ENCODE measurements at places on chromosomes 16 and 17.

DNA sequence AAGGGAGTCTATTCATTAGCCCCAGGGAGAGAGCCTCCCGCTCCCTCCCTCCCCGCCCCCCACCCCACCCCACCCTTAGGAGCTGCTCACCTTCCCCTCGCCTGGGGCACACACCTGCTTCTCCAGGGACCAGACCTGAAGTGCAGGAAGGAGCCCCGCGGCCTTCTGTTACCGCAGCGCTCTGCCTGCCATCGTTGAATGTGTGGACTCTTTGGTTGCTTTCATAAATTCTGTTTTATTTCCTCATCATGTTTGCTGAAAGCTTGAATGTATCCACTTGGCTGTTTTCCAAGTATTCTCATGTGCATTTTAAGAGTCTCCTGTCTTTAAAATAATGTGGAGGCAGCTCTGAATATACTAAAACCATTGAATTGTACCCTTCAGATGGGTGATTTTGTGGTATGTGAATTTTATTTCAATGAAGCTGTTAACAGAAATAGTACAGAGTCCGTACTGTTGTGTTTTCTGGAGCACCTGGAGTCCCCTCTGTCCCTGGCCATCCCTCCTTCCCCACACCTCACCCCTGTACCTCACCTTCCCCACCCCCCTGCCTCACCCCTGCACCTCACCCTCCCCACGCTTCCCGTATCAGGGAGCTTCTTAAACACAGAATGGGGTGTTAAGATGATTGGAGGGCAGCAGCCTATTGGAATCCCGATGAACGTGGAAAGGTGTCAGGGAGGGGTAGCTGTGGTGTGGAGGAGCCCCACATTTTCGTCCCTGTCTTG lies 25.5 kb downstream of the RAB11FIP3 start:
- no peak for DNase-seq

DNA sequence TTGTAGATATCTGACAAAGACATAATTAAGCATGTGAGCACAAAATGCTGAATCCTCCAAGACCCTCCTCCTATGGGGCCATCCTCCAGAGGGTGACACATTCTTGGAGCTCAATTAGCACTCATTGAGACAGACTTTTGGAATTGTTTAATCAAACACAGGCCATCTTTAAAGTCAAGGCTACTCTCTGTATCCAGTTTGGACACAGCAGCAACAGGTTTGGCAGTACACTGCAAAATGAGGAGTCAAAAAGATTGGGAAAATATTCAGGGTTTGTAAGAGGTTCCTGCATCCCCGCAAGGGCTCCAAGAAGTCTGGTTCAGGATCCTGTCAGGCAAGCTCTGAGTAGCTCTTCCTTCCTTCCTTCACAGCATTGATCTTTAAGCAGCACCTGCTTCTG lies 1.3 kb downstream of the ITFG1 start:
- DNase-seq, result no peak

DNA sequence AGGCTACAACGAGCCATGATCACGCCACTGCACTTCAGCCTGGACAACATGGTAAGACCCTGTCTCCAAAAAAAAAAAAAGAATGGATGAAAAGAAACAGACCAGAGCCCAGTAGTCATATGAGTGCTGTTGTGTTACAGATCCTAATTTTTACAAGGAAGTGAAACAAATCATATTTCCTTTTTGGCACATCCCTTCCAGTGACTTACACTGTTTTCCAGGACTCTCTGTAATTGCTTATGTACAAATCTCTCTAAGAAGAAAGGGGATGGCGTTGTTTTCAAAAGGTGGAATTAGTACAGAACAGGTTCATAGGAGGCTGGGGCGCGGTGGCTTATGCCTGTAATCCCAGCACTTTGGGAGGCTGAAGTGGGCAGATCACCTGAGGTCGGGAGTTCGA lies 19.8 kb upstream of the ZNF594 start:
- no peak for DNase-seq

- no peak for DNase-seq
Measured at GRCh38 chr16:82782715-82783251, 156.0 kb downstream of the CDH13 start.

DNA sequence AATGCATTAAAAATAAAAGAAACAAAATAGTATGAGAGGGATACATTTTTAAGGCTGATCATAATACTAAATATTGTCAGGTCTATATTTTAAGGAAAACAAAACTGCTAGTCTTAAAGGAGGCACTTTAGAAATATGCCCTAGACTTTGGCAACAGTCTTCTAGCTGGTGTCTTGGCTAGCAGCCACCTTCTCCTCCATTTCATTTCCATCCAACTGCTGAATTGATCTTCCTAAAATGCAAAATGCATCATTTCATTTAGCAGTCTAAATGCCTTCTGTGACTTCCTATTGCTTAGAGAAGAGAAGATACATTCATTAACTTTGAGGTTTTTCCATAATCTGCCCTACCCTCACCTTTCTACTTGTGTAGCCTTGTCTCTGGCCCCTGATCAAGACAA lies 1404.1 kb downstream of the CDH11 start:
- DNase-seq, result no peak

DNA sequence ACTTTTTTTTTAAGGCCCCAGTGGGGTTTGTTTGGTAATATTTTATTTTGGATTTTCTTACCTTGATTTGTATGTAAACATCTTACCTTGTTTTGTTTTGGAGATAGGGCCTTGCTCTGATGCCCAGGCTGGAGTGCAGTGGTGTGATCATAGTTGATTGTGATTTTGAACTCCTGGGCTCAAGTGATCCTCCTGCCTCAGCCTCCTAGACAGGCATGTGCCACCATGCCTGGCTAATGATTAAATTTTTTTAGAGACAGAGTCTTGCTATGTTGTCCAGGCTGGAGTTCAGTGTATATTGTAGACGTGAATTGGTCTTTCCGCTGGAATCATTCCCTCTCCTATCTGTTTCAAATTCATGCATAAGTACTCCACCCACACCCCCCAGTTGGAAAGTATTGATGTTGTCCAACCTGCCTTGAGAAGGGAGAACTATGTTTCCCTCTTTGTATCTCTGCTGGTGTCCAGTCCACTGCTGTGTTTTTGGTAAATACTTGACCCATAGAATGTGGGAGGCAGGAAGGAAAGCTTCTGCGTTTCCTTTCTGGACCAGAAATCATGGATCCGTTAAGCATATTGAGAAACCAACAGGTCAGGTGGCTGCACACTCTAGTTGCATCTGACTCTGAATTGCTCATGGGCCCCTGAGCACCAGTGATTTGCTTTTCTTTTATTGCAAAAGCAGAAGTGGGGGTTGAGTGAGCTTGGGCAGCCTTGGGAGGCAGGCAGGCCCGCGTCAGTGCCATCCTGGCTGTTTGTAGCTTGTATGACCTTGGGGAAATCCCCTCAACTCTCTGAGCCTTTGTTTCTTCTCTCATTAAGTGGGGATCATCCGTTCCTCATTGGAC lies 25.0 kb downstream of the RMI2 start:
- DNase-seq, result no peak

DNA sequence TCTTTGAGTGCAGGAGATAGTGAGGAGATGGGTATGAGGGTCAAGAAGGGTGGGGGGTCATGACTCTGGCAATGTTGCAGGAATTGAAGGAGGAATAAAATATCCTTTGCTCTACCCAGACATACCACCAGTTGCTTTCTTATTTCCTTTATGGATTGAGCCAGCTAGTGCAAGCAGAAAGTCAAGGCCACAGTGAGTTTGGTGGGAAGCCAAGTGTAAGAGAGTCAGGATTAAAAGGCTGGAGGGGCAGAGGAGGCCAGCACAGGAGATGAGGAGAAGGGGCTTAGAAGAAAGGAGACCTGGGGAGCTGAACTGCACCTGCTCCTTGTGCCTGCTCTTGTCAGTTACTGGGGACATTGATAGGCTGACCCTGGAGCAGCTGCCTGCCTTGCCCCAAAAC lies 16.1 kb downstream of the PIRT start:
- no peak for DNase-seq

DNA sequence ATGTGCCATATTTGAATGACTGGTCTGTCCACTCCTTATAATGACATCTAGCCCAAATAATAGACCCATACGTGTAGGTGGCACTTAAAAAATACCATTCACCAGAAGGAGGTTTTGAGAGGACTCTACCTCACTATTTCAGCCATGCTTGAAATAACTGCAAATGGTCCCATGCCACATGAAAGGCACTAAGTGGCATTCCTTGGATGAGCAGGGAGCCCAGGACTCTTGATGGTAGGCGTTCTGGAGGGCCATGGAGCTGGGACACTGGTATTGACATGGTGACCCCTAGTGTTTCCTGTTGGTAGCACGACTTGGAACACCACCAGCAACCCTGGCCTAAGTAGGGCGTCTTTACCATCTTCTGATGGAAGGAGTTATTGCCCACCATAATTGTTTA lies 148.7 kb upstream of the ZFHX3 start:
- peak; percentile 78 for DNase-seq

DNA sequence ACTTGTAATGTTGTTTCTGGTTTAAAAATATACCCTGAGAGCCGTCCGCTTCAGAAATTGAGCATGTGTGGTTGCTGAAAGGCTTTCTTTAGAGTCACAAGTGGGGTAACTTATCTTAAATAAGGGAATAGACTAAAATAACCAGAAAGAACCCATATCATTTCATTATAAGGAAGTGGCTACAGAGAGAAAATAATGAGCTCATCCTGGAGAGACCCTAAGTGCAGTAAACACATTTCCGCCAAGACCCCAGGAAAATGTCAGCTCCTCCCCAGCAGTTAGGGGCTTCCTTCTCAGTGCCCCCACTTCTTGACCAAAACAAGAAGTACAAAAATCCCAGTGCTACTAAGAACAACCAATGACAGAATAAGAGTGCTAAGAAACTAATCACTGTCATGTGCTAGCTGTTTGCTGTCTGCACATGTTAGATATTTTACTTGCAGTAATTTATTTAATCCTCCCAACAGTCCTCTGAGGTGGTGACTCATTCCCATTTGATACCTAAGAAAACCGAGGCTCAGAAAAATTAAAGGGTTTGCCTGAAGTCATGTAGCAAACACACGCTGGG lies 83.5 kb downstream of the CDYL2 start:
- DNase-seq, result peak; percentile 36

GRCh38 chr17:55818451-55819375 lies 67.9 kb downstream of the PCTP start:
- DNase-seq, result no peak

DNA sequence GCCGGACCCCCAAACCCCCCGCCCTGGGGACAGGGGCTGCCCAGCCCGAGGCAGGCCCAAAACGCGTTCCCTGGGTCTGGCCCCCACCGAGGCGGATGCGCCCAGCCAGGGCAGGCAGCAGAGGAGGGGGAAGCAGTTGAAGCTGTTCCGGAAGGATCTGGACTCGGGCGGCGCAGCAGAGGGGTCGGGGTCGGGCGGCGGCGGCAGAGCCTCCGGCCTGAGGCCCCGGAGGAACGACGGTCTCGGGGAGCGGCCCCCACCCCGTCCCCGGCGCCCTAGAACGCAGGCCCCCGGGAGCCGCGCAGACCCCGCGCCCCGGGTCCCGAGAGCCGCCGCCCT lies 22.9 kb upstream of the ZFPM1 start:
- no peak for DNase-seq

DNA sequence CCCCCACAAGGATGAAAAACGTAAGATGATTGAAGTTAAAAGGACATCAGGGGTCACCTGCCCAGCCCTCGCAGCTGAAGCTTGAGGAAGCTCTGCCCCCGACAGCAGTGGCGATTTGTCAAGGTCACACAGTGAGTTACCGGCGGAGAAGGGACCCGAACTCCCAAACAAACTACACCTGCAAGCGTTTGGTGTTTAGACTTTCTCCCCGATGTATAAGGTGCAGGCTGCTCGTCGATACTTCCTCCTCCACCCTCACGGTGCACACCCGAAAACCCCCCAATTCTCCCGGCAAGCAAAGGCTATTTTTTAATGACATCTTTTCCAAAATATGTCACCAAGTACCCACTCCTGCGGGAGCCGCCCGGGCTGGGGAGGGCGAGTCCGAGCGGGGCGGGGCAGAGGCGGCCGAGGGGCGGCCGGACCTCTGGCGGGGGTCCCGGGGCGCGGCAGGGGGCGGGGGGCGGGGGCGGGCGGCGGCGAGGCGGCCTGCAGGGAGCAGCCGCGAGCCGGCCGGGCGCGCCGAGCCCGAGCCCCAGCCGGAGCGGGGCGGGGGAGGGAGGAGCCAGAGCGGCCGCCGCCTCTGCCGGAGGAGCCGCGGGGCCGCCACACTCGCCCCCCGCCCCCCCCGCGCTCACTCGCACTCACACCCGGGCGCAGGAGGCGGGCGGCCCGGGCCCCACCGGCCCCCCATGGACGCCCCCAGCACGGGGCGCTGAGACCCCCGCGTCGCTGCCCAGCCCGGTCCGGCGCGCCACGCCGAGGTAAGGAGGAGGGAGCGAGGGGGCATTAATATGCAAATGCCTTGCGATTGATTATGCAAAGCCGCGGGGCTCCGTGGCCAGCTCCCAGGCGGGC lies at the start of gene THRA:
Gene THRA, plus strand, starts transcription at position 637 of the 858 bp plus-strand sequence. CDS start 11,524 bp downstream, outside the sequence.
- DNase-seq, result peak; percentile 54

DNA sequence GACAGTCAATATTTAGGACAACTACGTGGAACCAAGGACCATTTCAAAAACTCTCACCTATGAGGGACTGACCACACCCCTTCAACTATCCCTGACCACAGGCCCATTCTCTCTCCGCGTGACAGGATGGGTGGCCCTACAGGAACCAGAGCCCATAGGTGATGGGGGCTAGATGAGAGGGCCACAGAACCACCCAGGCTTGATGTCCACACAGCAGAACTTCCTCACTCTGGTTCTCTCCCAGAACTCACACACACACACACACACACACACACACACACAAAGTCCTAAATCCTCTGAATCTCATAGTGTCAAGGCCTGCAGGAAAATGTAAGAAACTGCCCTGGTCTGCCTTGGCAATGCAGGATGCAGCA lies 1.5 kb downstream of the ZNF319 start:
- DNase-seq, result peak; percentile 15

DNA sequence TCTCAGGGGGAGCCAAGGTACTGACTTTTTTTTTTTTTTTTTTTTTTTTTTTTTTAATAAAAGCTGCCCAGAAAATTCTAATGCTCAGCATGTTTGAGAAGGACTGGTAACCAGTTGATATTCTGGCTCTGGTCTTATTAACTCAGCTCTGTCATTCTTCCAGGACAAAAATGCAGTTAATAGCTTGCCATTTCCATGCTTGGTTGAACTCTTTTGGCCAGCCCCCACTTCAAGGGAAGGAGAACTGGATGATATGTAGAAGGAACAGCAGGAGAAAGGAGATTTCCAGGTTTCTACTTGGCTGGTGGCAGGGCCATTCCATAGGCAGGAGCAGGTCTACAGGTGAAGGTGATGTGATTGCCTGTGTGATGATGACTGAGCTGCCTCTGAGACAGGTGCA lies 59.2 kb upstream of the TANC2 start:
- no peak for DNase-seq

- no peak for DNase-seq
Measured at GRCh38 chr17:62675701-62676100, 48.2 kb downstream of the MRC2 start.

DNA sequence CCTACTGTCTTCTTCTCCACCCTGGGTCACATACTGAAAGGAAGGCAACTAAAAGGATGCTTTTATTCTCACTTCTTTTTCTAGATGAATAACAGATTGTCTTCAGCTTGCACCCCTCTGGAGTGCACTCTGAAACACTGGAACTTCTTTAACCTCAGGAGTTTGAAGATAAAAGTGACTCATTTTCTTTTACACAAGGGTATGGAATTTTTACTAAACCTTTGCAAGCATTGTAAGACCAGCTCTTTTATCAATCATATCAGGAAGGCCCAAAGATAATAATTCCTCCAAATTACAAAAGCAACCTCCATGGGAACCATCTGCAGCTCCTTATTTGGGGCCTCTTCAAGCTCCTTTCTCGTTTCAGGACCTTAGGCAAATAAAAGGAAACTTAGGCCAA lies 193.5 kb upstream of the KIF2B start:
- no peak for DNase-seq

GRCh38 chr17:9479964-9480363 lies 95.7 kb downstream of the STX8 start:
- no peak for DNase-seq
